ENCODE measurements at places on chromosomes 5 and 9.

DNA sequence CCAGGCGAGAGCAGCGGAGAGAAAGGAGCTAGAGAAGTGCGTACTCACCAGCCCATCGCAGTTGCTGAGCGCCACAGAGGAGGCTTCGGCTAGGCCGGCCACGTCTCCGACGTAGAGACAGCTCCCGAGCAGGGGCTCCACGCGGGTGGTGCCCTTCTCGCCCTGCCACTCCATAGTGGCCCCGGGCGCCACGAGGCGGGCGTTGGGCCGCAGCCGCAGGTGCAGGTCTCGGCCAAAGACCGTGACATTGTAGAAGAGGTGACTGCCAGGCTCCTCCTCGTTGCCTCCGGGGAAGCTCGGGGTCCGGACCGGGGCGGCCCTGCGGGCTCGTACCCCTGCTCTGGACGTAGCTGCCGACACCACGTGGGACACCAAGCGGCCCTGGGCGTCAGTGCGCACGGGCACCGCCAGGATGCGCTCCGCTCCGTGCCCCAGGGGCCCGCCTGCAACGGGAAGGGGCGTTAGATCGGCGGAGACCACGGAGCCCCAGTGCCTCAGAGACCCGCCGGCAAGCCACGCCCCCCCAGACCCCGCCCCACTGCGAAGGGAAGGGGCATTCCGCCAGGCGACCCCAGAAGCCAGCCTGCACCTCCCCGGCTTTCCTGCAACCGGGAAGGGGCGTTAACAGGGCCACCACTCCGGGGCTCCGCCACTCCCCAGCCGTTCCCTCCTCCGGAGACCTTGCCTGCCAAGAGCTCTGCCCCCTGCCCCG lies 1.4 kb downstream of the ADAMTS2 start:
- DNase-seq = no peak

DNA sequence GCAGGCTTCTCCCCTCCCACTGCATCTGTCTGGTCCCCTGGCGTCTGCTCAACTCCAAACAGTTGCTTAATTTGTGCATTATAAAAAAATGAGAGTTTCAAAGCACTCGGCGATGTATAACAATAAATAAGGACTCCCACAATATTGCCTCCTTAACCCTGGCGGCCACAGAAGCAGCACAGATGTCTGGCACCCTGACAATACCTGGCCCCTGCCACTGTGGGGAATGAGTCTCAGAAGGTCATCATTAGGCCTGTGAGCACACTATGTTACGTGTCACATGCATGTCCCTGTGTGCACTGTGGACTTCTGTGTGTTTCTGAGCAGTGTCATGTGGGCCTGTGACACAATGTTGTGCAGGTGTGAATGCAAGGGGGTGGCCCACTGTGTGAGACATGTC lies 236.5 kb downstream of the PBX3 start:
- no peak for DNase-seq

- no peak for DNase-seq
Measured at GRCh38 chr5:158654415-158654814, 445.3 kb downstream of the EBF1 start.

- DNase-seq = no peak
Measured at GRCh38 chr5:135670588-135670987, 91.8 kb upstream of the CXCL14 start.

GRCh38 chr5:10679336-10679988 lies 81.6 kb downstream of the DAP start:
- DNase-seq = no peak

GRCh38 chr5:141779503-141779973 lies 97.5 kb upstream of the ARAP3 start:
- DNase-seq = no peak

GRCh38 chr5:113682497-113683136 lies 169.1 kb downstream of the YTHDC2 start:
- DNase-seq = no peak

DNA sequence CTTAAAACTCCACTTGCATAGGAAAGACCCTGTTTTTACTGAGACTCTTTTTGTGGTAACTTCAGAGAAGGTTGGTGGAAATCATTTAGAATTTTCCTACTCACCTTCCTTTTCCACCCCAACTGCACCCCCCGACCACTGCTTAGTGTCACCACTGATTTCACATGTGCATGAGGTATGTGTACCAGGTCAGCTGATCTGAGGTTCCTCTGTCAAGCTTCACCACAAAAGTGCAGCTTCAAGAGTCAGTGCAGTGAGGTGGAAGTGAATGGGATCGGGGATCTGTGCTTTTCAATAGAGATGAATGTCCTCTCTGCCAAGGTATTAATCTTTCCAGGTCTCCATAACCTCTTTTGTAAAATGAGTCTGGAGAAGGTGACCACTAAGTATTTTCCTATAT lies 260.5 kb upstream of the WWC1 start:
- no peak for DNase-seq

GRCh38 chr5:24475101-24475500 lies 169.7 kb downstream of the CDH10 start:
- no peak for DNase-seq

DNA sequence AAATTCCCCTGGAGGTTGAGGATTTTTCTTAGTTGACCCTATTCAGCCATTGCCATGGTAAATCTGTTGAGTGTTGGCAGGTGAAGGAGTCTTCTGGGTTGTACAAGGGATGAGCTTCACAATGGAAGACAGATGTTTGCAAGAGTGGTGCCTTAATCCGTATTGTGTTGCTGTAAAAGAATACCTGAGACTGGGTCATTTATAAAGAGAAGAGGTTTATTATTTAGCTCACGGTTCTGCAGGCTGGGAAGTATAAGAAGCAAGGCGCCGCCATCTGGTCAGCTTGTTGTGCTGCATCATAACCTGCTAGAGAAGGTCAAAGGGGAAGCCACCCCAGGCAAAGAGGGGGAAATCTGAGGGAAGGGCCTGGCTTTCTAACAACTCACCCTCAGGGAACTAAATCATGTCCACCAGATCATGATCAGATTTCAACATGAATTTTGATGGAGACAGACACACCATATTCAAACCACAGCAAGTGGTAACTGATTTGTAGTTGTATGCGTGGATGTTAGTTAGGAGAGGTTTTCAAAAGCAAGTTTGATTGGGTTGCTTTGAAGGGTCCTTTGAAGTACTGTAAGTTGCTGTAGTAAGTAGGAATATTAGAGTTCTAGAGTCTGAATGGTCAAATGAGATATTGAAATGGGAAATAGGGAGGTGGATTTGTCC lies 2.5 kb downstream of the TNPO1 start:
- peak; percentile 38 for DNase-seq

DNA sequence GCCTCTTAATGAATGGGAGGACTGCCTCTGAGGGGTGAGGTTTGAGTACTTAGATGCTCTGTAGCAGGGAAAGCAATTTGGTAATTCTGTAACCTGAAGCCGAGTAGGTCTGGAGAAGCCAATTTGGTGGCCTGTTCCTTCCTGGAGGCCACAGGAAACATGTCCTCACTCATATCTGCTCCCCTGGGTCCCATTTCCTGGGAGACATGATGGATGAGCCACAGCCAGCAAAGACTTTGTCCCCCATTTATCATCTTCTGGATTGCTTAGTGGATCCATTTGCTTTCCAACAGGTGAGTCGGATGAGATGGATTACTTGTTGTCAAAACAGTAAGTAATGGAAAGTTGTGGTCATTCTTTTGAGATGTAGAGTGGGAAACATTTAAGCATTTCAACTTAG lies 99.8 kb upstream of the KLF9 start:
- DNase-seq = no peak

GRCh38 chr9:95249986-95250385 lies 67.5 kb downstream of the FANCC start:
- DNase-seq = no peak

DNA sequence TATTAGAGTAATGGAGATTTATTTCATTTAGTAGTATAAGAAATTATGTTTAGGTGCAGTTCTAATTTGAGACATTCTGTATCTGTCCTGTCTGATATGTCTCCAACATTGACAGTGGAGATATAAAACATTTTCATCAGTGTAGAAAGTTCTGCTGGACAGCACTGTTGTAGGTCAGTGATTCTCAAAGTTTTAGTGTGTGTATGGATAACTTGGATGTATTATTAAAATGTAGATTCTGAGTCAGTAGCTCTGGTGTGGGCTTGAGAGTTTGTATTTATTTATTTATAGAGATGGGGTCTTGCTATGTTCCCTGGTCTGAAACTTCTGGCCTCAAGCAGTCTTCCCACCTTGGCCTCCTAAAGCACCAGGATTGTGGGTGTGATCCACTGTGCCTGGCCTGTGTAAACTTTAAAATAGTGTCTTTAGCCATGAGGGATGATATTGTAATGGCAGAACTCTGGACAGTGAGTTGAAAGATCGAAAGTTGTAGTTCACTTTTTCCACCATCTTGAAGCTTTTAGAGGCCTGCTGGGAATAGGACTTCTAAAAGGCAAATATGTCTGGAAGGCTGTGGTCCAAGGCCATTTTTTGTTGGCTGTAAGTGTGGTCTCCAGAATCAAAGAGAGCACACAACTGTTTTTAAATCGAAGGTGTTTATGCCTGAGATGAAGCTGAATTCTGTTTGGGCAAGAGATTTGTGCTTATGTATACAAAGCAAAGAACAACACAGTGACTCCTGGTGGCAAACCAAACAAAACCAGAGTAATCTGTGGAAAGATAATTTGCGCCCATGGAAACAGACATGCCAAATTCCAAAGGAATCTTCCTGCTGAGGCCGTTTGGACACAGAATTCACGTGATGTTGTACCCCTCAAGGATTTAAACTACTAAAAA lies 12.4 kb downstream of the UBAP1 start:
- DNase-seq = no peak

DNA sequence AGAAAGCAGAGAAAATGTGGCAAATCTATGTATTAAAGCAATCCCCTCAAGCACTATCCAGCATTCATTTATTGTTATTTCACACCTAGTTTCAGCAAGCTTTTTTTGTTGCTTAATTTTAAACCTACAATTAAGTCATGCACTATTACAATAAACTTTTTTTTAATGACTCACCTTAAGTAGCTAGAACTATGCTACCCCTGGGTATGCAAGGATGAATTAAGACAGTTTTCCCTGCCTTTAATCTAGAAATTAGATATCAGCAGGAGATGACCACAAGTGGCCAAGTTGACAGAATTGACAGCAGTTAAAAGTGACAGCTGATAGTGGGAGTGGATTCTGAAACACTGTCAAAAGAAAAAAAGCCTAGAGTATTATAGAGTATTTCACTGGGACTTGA lies 20.0 kb downstream of the ITGA1 start:
- DNase-seq = no peak

DNA sequence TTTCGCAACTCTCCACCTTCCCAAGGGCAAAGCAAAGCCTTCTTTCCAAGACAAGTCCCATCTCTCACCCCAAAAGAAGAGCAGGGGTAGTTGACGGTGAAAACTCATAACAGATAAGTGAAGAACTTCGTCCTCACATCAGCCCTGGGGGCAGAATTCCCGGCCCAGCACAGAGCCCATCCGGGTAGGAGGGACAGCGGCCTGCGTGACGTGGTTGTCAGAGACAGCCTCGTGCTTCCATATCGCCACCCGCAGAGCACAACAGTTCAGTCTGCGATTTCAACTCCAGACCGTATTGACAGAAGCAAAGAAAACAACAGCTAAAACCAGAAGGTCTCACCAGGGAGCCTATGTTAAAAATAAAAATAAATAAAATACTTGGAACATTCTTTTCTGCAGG lies 273.2 kb downstream of the SYK start:
- no peak for DNase-seq

DNA sequence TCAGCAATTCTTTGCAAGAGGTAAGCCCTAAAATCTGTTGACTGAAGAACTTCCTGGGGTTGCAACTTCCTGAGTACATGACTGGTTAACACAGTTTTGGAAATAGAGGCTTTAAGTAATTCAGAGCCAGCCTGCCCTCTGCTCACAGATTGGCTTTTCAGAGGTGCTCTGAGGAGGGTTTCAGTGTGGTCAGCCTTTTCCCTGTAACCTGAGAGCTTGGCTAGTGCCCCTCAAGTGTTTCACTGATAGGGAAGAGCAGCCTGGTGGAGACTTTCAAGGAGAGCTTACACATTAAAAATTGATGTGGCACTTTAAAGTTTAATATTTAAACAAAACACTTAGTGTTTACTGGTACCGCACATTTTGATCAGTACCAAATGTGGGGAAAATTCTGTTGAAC lies 56.7 kb upstream of the FOXB2 start:
- DNase-seq = no peak

GRCh38 chr5:44178414-44178813 lies 210.8 kb downstream of the FGF10 start:
- DNase-seq = no peak

GRCh38 chr5:13653709-13654108 lies 290.8 kb downstream of the DNAH5 start:
- DNase-seq = no peak

DNA sequence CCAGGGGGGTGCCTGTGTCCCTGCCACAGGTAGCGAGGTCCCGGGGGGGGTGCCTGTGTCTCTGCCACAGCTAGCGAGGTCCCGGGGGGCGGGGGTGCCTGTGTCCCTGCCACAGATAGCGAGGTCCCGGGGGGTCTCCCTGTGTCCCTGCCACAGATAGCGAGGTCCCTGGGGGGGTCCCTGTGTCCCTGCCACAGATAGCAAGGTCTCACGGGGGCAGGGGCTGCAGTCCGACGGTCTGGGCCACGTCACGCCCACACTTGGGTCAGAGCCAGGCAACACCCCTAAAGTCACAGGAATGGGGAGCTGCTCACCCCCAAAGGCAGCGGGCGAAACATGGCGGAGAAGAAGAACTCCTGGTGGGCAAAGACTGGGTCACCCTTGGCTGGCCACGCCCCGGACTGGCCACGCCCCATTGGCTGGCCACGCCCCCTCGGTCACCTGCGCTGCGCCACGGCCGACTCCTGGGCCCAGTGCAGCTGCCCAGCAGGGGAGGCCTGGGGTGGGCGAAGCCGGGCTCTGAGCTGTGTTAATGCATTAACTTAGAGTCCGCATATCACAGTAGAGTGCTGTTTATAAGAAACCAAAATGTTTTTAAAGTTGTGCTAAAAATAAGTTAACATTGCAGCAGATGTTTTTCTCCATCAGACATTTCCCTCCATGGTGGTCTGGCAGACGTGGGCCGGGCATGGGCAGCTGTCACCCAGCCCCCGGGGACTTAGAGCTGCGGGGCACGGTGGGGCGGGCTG lies 7.0 kb downstream of the NOXA1 start:
- no peak for DNase-seq

- DNase-seq = no peak
Measured at GRCh38 chr9:31112491-31112890, 1272.0 kb upstream of the ACO1 start.

DNA sequence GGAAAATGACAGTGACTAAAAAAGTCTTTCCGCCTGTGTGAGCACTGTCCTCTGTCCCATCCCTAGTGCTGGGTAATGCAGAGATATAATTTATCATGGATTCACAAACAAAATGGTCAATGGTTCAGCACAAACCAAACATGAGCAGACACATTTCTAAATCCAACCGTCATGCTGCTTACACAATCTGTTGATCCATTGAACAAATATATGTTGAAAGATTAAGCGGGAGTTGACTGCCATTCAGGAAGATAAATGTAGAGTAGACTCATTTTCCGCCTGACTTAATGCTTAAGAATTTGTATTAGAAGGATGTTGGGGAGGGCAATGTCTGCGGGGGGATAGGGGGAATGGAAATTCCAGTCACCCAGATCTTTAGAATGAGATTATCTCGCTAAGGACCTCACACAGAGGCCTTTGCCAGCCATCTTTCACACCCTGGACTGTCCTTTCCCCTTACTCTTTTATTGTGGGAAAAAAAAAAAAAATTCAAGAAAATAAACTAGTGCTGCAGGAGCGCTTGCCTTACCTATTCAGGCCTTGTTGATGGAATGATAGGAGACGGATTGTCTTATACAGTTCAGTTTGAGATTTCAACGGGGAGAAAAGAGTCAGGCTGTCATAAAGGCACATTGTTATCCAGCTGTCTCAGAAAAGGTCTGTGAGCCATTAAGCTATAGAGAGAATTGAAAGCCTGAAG lies 153.7 kb downstream of the TLE1 start:
- DNase-seq = no peak

All from activated CD4-positive, alpha-beta T cell treated with anti-CD3 and anti-CD28 coated beads, Interleukin-2, amount 50 U/mL, for 4 hours (primary cell).